ENCODE measurements at places on chromosomes 6 and 20.

DNA sequence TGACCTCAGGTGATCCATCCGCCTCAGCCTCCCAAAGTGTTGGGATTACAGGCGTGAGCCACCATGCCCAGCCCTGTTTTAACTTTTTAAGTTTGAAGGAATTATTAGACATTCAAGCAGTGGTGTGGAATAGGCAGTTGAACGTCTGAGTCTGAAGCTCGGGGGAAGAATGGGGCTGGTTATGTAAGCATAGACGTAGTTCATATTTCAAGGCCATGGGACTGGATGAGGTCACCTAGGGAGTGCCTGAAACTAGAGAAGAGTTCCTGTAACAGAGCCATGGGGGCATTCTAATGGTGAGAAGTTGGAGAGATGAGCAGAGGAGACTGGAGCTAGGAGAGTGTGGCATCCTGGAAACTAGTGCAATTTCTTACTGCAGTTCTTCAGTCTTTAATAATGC is 6.4 kb downstream of the CDKAL1 start:
- no peaks in the 10 kb centered on the region for H3K27me3 ChIP-seq
- H3K36me3 ChIP-seq, result peaks cover 9% of the 10 kb centered on the region
- no peak overlapping the region for H3K27ac ChIP-seq
- H3K4me3 ChIP-seq, result no peak overlapping the region
- H3K4me1 ChIP-seq, result peaks cover 6% of the 10 kb centered on the region

- no peak overlapping the region for H3K27ac ChIP-seq
- H3K27me3 ChIP-seq, result no peaks in the 10 kb centered on the region
- DNase-seq, result no peak
- no peak overlapping the region for H3K4me3 ChIP-seq
- H3K4me1 ChIP-seq, result peaks cover 5% of the 10 kb centered on the region
These were observed 304.1 kb downstream of the LAMA2 start for GRCh38 chr6:129186988-129187387.

DNA sequence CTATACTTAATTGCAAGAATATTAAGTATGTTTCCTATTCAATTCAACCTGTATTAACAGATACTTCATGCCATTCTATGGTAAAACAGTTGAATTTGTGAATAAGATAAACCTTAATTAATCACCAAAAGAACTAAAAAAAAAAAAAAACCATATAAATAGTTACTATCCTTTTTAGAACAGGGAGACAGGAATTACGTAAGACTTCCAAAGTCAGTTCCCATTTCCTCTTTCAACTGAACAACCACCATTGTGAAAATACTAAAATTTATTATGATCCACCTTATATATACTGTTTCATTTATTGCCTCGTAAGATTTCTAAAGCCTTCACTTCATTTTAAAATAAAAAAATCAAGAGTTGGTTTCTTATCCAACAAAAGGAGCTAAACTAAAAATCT is 9.4 kb downstream of the CCNC start:
- H3K27ac ChIP-seq, result no peak overlapping the region
- no peak overlapping the region for H3K4me3 ChIP-seq
- peaks cover 49% of the 10 kb centered on the region for H3K36me3 ChIP-seq

- no peak overlapping the region for H3K4me3 ChIP-seq
- no peak for DNase-seq
- no peaks in the 10 kb centered on the region for H3K27me3 ChIP-seq
- no peaks in the 10 kb centered on the region for H3K4me1 ChIP-seq
These were observed 73.5 kb downstream of the BFSP1 start for GRCh38 chr20:17457588-17458190.

DNA sequence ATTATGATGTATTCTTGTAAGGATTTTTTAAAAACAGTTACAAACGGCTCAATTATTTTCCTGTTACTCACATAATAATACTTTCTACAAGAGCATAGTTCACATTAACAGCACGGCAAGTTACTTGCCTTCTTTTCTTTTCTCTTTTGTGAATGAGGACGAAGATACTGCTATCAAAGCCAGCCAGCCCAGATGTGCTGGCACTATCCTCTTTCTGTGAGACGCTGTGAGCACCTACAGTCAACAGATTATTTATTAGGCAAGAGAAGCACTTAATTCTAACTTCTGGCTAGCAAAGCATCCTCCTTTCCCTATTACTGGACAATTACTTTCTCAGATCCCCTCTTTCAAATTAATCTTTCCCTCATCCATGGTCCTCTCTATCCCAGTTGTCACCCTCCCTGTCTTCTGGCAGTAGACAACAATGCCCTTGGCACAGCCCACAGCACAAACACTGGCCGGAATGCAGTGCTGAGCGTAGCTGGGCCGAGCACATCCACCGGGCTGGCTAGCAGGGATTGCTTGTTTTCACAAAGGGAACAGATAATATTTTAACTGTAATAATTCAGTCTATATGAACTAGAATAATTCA is 262.1 kb downstream of the FOXC1 start:
- H3K36me3 ChIP-seq, result no peaks in the 10 kb centered on the region
- DNase-seq, result no peak
- H3K27ac ChIP-seq, result no peak overlapping the region
- H3K27me3 ChIP-seq, result no peaks in the 10 kb centered on the region
- no peak overlapping the region for H3K4me3 ChIP-seq
- H3K4me1 ChIP-seq, result peaks cover 11% of the 10 kb centered on the region

DNA sequence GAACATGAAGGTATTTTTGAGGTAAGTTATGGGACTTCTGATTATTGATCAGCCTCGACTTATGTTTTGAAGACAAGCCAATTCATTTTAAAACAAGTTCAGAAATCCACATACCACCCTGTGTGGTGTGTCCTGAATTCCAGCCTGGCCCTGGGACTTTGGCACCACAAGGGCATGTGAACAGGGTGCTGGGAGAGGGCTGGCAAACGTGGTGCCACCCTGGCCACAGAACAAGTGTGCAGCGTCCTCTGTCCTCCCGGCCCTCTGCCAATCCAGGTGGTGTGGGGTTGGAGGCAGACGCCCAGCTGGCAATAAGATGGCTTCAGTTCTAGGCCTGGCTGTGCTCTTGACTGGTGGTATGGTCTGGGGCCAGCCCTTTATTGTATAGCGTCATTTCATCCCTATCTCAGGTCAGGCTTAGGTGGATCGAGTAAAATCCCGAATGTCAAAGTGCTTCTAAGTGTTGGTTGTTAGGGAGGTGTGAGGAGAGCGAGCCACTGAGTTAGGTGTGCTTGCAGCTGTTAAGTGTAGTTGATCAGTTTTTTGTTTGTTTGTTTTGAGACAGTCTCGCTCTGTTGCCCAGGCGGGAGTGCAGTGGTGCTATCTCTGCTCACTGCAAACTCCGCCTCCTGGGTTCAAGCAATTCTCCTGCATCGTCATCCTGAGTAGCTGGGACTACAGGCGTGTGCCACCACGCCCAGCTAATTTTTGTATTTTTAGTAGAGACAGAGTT is 84.2 kb downstream of the RNF144B start:
- H3K27me3 ChIP-seq, result no peaks in the 10 kb centered on the region
- H3K4me3 ChIP-seq, result no peak overlapping the region
- no peak overlapping the region for H3K27ac ChIP-seq

DNA sequence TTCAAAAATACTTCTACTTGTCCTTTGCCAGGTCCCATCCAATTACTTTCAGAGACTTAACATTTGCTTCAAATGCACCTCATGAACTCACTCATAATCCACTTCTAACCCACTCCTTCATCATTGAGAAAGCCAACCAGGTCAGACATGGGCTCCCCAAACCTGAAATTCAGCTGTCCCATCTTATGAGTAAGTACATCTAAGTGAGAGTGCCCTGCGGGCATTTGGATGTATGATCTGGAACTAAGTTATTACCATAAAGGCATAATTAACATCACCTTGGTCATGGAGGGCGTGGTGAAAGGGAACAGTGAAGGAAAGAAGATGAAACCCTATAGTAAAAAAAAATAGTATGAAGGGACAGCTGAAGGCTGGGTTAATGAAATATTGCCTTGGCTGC is 896.8 kb downstream of the C6orf118 start:
- peaks cover 13% of the 10 kb centered on the region for H3K4me1 ChIP-seq
- H3K27me3 ChIP-seq, result no peaks in the 10 kb centered on the region
- no peak overlapping the region for H3K27ac ChIP-seq
- no peak for DNase-seq
- H3K36me3 ChIP-seq, result no peaks in the 10 kb centered on the region

DNA sequence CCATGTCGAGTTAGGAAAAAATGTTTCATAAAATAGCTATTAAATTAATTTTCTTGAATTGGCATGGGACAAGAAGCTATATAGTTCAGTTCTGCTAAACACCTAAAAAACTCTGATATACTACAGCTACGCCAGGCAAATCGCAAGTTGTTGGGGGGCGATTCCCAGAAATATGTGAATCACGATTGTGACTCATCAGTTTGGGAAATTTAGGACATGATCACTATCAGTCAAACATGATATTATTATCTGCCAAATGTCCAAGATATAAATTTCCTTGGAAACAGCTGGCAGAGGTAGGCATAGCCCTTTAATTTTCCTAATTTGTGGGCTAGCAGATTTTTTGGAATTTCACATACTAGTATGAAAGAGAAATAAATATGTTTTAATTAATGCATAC is 123.6 kb downstream of the ATXN1 start:
- H3K36me3 ChIP-seq, result no peaks in the 10 kb centered on the region
- no peak overlapping the region for H3K4me3 ChIP-seq

DNA sequence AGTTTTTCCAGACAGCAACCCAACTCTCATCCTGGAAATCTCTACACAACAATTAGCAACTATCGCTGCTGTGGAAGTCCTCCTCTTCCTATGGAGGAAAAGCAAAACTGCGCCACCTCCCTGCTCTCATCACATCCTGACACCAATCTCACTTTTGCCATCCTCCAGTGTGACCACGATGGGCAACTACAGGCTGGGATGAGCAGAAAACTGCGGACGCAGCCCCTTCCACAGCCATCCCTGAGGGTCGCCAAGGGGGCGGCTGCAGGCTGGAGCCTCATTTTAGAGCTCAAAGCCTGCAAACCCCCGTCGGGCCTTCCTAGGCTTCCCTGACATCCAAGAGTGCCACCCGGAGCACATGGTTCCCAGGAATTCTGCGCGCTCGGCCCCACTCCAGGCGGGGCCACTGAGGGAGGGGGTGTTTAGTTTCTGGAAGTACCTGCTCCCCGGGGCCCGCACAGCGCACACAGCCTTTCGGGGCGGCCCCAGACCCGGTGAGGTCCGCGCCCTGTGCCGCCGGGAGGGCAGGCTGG is 1.2 kb downstream of the TCFL5 start:
- peak overlapping the region; percentile 40 for H3K4me3 ChIP-seq
- H3K27me3 ChIP-seq, result no peaks in the 10 kb centered on the region
- H3K27ac ChIP-seq, result no peak overlapping the region
- no peak for DNase-seq

DNA sequence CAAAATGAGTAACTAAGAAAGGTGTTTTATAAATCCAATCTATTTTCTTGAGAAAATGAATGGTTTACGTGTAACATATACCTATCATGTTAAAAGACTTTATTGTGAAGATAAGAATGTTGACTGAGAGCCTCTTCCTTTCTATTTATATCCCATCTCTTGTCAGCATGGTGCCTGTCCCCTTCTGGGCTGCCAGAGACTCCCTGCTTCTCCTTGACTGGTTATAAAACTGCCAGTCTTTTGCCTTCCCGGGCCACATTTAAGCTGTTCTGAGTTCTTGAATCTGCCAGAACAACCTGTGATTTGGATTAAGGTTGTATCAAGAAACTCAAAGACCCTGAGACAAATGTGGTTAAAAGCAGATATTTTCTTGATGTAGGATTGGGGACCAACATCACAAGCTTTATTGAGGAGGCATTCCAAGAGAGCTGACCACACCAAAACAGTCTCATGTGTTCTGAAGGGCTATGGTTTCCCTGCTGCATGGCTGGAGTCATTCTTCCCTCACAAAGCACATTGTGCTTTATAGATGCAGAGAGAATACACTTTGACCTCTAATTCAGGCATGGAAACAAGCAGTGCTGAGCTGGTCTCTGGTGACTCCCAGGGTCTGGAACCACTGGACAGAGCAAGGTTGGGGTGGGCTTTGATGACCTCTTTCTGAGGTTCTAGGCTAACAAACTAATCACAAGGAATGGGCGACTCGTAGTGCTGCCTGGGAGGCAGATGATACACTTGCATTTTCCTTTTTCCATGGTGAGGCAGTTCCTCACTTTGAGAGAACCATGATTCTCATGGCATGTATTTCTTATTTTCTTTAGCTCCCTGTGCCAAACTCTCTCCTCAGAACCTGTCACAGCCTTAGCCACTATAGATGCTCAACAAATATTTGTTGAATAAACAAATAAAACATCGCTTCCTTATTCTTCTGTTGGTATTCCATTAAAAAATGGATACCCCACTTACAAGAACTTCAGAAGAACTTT is 205.0 kb upstream of the PREP start:
- no peak overlapping the region for H3K27ac ChIP-seq
- H3K4me1 ChIP-seq, result peaks cover 17% of the 10 kb centered on the region
- no peaks in the 10 kb centered on the region for H3K27me3 ChIP-seq
- no peaks in the 10 kb centered on the region for H3K36me3 ChIP-seq

GRCh38 chr6:6781172-6781872 is 192.8 kb downstream of the LY86 start:
- no peak overlapping the region for H3K4me3 ChIP-seq
- no peaks in the 10 kb centered on the region for H3K27me3 ChIP-seq
- H3K4me1 ChIP-seq, result no peaks in the 10 kb centered on the region
- no peak for DNase-seq

DNA sequence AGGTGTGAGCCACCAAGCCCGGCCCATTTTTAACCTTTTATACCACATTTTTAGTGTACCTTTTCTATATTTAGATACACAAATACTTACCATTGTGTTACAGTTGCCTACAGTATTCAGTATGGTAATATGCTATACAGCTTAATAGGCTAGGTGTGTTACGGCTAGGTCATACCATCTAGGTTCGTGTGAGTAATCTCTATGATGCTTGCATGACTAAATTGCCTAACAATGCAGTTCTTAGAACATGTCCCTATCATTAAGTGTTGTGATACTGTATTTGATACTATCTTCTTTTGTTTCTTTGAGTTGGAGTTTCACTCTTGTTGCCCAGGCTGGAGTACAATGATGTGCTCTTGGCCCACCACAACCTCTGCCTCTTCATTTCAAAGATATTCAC is 387.7 kb upstream of the SASH1 start:
- no peak overlapping the region for H3K4me3 ChIP-seq
- no peaks in the 10 kb centered on the region for H3K27me3 ChIP-seq
- H3K27ac ChIP-seq, result no peak overlapping the region
- H3K4me1 ChIP-seq, result no peaks in the 10 kb centered on the region

DNA sequence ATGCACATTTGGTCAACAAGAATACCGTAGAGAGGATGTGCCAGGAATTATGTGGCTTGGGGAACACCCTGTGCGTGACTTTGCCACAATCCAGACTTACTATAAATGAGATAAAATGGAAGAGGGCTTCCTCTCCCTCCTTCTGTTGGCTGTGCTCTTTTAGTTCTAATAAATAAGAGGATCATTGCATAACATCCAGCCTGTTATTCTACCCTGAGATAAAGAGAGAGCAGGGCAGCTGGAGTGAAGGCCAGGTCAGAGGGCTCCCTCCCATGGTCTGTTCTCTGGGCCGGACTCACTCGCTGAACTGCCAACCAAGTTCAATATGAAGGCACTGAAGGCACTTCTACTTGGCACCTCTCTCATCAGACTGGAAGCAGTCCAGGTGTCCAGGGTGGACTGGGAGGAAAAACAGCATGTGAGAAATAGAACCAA is 91.7 kb downstream of the MTFR2 start:
- H3K27me3 ChIP-seq, result no peaks in the 10 kb centered on the region
- peak; percentile 53 for DNase-seq
- H3K4me3 ChIP-seq, result no peak overlapping the region
- H3K4me1 ChIP-seq, result peaks cover 10% of the 10 kb centered on the region
- peaks cover 47% of the 10 kb centered on the region for H3K36me3 ChIP-seq

All from heart left ventricle (tissue), 16 donors.